ENCODE measurements at places on chromosomes 5 and 9. TPM values are rescaled to one million over a fixed set of nuclear protein-coding genes. Genes with fewer than 3 reads are reported as not detected.

PCDHA9 gene
- total RNA-seq: 0.07 TPM

FGD3 gene
- 0.10 TPM for total RNA-seq

GNA14 gene
- total RNA-seq: not detected

RNF180 gene
- total RNA-seq: 0.48 TPM

MPDZ gene
- 31.5 TPM for total RNA-seq

SLCO6A1 gene
- total RNA-seq: not detected

DAB2IP gene
- total RNA-seq: 19.1 TPM

FLT4 gene
- total RNA-seq: 11.5 TPM

Data from A172 (cell line).